ENCODE measurements at places on chromosomes 1 and 21.
A peak's percentile ranks its signal among the peaks of the same experiment; 100 is the strongest.

GRCh38 chr1:190019717-190020116, 457.9 kb downstream of the BRINP3 start:
- peak; percentile 13 for DNase-seq

DNA sequence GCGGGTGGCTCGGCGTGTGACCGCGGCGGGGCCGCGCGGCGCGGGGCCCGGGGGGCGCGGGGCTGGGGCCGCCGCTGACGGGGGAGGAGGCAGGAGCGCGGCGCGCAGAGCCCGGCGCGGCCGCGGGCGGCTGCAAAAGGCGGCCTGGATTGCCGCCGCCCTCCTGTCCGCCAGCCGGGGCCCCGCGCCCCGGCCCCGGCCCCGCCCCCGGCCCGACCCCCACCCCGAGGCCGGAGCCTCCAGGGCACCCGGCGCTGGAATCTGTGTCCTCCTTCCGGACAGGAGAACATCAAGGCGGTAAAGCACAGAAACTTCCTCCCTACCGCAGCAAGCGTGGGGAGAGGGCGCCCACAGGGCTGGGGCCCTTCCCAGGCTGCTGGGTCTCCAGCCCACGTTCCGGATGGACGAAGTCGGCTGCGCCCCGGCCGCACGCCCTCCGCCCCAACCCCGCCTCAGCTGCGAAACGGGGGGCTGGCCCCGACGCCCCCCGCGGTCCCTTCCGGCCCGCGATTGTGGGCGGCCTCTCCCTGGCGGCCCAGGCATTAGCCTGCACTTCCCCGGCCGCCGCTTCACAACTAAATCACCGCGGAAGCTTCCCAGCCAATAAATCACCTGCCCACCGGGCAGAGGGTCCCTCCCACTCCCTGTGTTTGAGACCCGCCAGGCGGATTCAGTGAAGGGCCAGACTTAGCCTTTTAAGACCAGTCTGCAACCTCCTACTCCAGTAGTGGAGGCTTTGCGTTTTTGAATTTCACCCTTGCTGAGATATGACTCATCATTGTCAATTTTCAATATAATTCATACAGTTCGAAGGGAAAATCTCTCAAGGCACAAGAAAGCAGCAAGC, 106.0 kb downstream of the SLC45A1 start:
- DNase-seq = peak; percentile 30

DNA sequence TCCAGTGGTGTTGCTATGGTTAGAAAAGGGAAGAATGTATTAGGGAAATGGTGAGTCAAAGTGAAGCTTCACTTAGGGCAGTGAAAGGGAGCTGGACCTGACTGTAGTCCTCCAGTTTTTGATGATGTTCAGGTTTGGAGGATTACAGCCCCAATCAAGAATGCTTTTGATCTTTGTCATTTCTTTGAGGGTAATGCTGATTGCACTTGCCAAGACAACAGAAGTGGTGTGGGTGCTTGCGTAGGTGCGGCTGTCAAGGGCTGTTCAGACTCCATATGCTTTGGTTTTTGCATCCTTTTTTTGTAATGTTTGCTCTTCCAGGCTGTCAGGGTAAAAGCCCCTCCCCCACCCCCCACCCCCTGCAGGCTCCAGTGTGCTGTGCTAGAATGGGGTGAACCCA, 38.9 kb downstream of the HHAT start:
- no peak for DNase-seq

- DNase-seq = no peak
These were observed 102.3 kb downstream of the PDE4B start for GRCh38 chr1:65894738-65895605.

- DNase-seq = no peak
These were observed 561.1 kb upstream of the ZRANB2 start for GRCh38 chr1:71641903-71642302.

DNA sequence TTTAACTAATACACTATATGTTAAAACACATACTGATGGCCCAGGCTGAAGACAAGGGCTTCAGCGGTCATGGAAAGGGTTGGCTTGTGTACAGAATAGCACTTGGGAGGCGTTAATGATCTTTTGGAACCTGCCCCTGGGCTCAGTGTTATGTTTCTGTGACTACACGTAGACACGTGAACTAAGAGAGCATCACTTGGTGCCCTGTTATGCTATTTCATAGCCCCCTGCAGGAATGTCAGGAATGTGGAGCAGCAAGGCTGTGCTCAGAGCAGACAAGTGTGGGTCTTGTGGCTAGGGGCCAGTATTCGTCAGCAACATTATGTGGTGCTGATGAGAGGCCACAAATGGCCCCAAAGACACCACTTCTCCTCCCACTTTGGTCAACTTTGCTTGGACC, 132.4 kb downstream of the MAP3K21 start:
- DNase-seq = no peak
